ENCODE measurements at places on chromosomes 6 and 20.

DNA sequence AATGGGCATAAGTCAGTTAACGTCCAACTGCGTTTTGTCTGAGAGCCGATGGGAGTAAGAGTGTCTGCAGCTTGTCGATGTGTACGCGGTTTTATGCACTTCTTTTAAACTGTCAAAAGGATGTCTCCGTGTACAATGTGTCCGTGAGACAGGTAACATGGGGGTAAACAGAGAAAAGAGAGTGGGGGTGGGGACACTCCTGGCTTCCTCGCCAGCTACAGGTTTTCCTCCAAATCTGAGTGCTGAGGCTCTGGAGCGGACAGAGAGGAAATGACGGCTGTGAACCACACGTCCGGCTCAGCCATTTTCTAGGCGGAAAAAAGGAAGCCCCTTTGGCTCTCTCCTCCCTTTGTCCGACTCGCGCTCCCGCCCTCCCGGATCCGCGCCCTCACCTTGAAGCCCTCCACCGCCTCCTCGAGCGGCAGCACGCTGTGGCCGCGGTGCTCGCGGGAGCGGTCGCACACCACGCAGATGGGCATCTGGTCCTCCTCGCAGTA is 916 bp downstream of the TRIM27 start:
- DNase-seq = no peak

- no peak for DNase-seq
These were observed 57.0 kb downstream of the TULP4 start for GRCh38 chr6:158369241-158369640.

DNA sequence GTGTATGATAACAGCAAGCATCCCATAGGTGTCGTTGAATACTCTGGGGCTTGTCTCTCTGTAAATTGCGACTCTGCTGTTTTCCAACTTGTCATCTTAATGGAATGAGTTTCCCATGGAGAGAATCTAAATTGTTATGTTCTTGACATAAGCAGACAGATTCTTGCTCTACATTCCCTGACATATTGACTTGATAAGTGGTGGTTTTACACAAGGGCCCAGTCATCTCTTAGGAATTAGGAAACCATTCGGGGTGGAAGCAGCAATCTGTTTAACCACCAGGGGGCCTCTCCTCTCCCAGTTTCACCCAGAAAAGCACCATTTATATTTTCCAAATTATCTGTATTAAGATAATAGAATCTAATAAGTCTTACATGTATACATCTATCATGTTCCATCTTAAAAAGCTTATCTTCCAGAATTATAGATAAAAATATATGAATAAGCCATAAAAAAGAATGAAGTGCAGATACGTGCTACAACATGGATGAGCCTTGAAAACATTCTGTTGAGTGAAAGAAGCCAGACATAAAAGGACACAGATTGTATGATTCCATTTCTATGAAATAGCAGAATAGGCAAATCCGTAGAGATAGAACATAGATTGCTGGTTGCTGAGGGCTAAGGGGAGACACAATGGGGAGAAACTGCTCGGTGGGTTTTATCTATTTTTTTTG is 23.1 kb upstream of the MROH8 start:
- DNase-seq = no peak

DNA sequence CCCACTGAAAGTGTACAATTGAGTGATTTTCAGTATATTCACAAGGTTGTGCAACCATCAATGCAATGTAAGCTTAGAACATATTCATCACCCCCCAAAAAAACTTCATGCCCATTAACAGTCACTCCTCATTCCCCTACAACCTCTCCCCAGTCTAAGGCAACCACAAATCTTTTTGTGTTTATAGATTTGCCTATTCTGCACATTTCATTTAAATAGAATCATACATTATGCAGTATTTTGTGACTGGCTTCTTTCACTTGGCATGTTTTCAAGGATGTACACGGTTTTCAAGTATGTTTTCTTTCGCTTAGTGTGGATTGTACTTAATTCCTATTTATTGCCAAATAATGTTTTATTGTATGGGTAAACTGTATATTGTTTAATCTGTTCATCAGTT is 329.3 kb upstream of the RNF24 start:
- no peak for DNase-seq

- DNase-seq = no peak
These were observed 239.1 kb downstream of the THBS2 start for GRCh38 chr6:169014211-169015197.

DNA sequence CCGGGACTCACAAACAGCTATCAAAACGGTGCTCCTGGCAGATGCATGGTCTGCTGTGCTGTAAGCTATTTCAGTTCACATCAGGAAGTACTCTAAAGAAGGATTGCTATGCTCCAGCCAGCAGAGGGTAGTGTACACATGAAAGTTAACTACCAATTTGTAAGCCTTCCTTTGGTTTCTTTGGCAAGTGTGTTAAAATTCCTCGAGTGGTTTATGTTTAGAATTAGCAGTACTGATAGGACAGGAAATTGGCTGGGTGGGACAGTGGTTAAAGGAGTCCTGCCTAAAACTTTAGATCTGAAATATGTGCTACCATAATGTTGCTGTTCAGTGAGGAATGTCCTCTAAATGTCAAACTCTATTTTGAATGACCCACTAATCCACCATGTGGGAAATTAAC is 47.4 kb downstream of the TRMT11 start:
- DNase-seq = no peak

- no peak for DNase-seq
These were observed 60.8 kb downstream of the CD24 start for GRCh38 chr6:106913676-106914280.

- DNase-seq = no peak
These were observed 4.6 kb upstream of the MDGA1 start for GRCh38 chr6:37702314-37702713.

- DNase-seq = no peak
These were observed 9.0 kb downstream of the EMILIN3 start for GRCh38 chr20:41357424-41358163.

DNA sequence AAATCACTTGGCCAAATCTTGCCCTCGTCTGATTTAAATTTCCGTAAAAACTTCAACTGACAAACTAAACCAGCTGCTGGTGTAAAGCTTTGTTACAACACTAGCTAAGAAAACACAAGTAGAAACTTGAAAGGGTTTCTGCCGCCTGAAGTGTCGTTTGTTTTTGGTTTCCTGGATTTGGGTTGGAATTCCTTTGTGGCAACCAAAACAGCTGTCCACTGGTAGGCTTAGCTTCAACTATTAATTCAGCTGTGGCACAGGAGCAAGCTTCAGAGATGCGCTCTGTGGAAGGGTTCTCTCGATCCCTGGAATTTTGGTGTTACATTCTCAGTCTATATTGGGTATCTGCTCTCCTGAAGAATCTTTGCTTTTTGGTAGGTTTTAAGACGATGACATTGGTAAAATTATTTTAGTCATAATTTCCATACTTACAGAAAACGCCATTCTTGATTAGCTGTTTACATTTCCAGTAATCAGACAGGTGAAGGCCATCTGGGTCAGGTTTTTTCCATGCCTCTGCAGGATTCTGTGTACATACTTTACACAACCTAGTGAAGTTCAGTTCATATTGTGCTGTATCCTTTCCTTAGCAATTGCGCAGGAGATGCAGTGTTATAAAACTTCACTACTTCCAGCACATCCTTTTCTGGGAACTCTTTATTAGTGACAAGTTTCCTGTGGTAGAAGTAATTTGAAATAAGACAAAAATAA is 29.9 kb upstream of the SAMD3 start:
- DNase-seq = no peak

GRCh38 chr6:11179419-11180202 is 52.9 kb downstream of the NEDD9 start:
- no peak for DNase-seq

GRCh38 chr20:56249244-56249955 is 868 bp downstream of the MC3R start:
- DNase-seq = no peak

GRCh38 chr6:98014442-98015201 is 731.6 kb upstream of the MMS22L start:
- DNase-seq = no peak

DNA sequence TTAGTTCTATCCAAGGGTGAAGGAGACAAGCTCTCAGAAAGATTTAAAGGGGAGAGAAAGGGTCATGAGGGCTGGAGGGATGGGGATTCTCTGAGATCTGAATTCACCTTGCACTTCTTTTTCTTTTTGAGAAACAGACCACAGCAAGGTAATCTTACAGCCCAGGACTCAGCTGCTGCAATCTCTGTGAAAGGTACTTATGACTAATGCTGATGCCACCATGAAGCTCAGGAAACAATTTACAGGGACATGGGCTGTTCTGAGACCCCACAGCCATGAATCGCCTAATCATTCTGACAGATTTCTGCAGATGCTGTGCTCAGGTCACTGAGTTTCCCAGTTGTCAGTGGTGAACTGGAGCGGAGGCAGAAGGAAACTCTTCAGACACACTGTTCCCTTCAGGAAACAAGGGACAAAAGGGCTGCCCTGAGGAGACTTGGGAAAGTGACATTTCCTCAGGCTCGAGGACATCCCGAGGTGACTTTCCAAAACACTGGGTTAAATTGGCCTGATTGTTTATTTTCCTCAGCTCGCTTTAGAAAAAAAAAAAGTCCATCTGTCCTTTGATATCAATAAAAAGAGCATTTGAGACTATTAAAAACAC is 103.8 kb upstream of the PLCB4 start:
- no peak for DNase-seq
